ENCODE measurements at places on chromosomes 5 and 9. TPM values are rescaled to one million over a fixed set of nuclear protein-coding genes. Genes with fewer than 3 reads are reported as not detected.

JAKMIP2 gene
- total RNA-seq: not detected

GRCh38 chr5:8340739-8341344, 471.9 kb downstream of the MTRR start:
- DNase-seq: no peak

GRCh38 chr9:624935-625500, 216.5 kb upstream of the DMRT1 start:
- DNase-seq: peak; percentile 32

RANBP3L gene
- total RNA-seq: not detected

DNA sequence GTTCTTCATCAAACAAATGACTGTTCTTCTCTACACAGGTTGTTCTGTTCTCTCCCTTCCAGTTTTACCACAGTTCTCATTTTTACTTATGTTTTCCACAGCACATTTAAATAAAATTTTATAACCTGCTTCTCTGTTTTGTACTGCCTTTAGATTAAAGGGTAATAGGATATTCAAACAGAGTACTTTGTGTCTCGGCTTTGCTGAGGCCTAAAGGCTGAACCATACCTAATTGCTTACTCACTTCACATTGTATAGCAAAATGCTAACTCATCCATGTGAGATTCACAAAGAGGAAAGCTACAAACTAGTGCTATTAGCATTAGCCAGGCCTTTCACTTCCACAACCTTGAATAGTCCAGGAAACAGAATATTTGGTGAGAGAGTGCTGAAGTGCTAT, 200.3 kb downstream of the TRPM3 start:
- DNase-seq: no peak

DNA sequence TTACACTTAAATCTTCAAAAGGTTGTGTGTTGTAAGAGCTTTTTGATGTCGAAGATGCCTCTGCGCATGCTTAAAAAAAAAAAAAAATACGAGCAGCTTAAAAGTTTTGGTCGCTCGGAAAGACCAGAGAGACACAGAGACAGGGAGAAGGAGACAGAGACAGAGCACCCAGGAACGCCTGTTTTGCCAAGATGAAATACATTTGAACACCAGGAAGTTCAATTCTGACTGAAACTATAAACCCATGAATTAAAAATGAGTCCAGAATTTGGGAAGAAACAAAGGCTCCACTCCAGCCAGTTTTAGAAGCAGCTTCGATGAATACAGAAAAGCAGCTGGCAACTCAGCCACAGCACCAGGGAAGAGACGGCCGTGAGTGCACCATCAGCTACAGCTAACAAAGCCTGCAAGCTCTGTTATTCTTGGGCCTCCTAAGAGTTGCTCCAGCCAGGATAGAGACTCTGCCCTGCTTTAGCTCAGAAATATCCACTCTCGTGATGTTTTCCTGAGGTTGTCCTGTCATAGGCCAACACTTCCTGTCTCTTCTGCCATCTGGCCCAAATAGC, 2.5 kb upstream of the ZNF474 start:
- peak; percentile 54 for DNase-seq

OTP gene
- not detected for total RNA-seq

DNA sequence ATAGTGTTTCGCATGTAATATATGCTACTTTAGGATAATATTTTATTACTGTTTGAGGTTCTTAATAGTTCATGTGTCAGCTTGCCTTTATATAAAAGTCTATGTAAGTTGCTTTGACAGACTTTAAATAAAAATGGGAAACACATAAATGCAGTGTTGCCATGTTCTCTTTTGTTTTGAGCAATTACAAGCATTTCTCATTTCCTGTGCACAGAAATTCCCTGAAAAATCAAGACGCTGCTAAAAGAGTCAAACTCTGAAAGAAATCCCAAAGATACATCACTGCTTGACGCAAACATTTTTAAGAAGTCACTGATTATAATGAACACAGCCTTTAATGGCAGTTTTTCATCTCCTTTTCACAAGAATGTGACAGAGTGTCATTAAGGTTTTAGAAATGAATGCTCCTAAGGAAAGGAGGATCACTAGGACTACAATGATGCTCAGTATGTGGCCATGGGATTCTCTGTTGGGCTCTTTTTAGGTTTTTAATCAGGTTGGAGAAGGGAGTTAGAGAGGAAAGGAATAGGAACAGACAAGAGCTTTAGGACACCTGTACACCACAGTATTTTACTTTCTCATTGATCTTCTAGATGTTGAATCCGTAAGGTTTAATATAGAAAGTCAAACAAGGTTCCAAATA, 29.4 kb downstream of the ZCCHC7 start:
- DNase-seq: no peak

- no peak for DNase-seq
These were observed 638.6 kb downstream of the SEMA5A start for GRCh38 chr5:8907168-8907868.

GRCh38 chr5:179259731-179260323, 85.4 kb downstream of the ADAMTS2 start:
- no peak for DNase-seq

GPX3 gene
- 2.3 TPM for total RNA-seq

GRCh38 chr5:109404428-109404960, 5.3 kb downstream of the PJA2 start:
- DNase-seq: no peak

- DNase-seq: no peak
These were observed 252.5 kb downstream of the DEPDC1B start for GRCh38 chr5:60447488-60447920.

- no peak for DNase-seq
These were observed 11.3 kb upstream of the UBTD2 start for GRCh38 chr5:172294831-172295230.

GRCh38 chr9:2418619-2419018, 203.0 kb upstream of the VLDLR start:
- DNase-seq: no peak

GRCh38 chr5:1907616-1908015, 24.9 kb upstream of the IRX4 start:
- no peak for DNase-seq

DNA sequence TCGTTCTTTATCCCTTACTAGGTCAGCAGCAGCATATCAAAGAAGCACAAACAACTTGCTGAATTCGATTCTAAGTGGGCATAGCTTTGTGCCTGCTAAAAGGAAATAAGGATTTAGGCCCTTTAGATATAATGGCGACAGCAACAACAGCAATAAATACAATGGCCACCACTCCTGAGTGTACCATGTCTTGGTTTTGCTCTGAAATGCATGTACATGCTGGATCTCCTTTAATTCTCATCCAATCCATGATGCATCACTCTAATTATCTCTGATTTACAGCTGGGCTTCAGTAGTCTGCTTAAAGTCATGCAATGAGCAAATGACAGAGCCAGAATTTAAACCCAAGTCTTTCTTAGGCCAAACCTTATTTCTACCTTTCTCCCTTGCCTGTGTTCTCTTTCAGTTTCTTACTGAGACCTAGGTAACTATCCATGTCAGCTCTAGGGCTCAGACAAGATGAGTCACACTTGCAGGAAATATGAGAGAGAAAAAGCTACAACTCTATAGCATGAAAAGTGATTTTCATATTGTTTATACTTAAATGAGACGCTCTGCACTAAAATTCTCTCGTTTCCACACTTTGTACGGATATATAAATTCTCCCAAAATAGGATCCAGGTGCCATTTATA, 111.8 kb downstream of the HMHB1 start:
- DNase-seq: peak; percentile 9

GRCh38 chr5:52998552-52999313, 9.6 kb downstream of the ITGA2 start:
- no peak for DNase-seq
